Melanocyte of skin (primary cell): ENCODE measurements at places on chromosomes 1 and 21. TPM values are rescaled to one million over a fixed set of nuclear protein-coding genes. Genes with fewer than 3 reads are reported as not detected.

The TMEM35B gene
- 11.7 and 13.1 TPM in 2 replicates for total RNA-seq

The ENAH gene
- total RNA-seq = 32.7 and 66.5 TPM in 2 replicates

The ELAPOR1 gene
- total RNA-seq = under 0.01 TPM in 2 replicates

The KCNH1 gene
- 17.3 and 19.1 TPM in 2 replicates for total RNA-seq

The OR10J1 gene
- total RNA-seq = not detected in 2 replicates

The ZMPSTE24 gene
- total RNA-seq = 74.9 and 92.7 TPM in 2 replicates

The AMY1B gene
- not detected in 2 replicates for total RNA-seq

The AKR7A2 gene
- 68.9 and 86.7 TPM in 2 replicates for total RNA-seq

The GPR52 gene
- 1.0 and 1.8 TPM in 2 replicates for total RNA-seq

The CD84 gene
- total RNA-seq = not detected in 2 replicates

The ANKRD45 gene
- 0.33 TPM in 1 of 2 replicates, not detected in the other for total RNA-seq

The SCCPDH gene
- 100 and 144 TPM in 2 replicates for total RNA-seq

The NBPF6 gene
- 0.15 and 0.33 TPM in 2 replicates for total RNA-seq

The CYP4A22 gene
- total RNA-seq = not detected in 2 replicates

The CLDN17 gene
- not detected in 2 replicates for total RNA-seq

The EPHA10 gene
- not detected in 2 replicates for total RNA-seq

The OR6K6 gene
- not detected in 2 replicates for total RNA-seq

The LYPD8 gene
- 0.34 and 0.73 TPM in 2 replicates for total RNA-seq

The AIRE gene
- not detected in 2 replicates for total RNA-seq

The RIMKLA gene
- total RNA-seq = under 0.01 TPM in 2 replicates

The CAMK1G gene
- not detected in 2 replicates for total RNA-seq

The NPPB gene
- total RNA-seq = not detected in 2 replicates

The ANGPTL7 gene
- total RNA-seq = 0.15 TPM in 1 of 2 replicates, not detected in the other

The CNKSR1 gene
- total RNA-seq = 0.34 TPM in 1 of 2 replicates, not detected in the other

The TMPRSS3 gene
- not detected in 2 replicates for total RNA-seq

The AVPR1B gene
- not detected in 2 replicates for total RNA-seq

The CFAP107 gene
- total RNA-seq = not detected in 2 replicates

The LDLRAD1 gene
- not detected in 2 replicates for total RNA-seq

The DUSP12 gene
- total RNA-seq = 32.5 and 37.6 TPM in 2 replicates

The WNT9A gene
- total RNA-seq = under 0.01 TPM in 2 replicates

The RGS16 gene
- total RNA-seq = not detected in 2 replicates

The ACTL8 gene
- total RNA-seq = under 0.01 TPM in 2 replicates

The CD1C gene
- total RNA-seq = not detected in 2 replicates

The ITLN2 gene
- not detected in 2 replicates for total RNA-seq

The OLFML3 gene
- total RNA-seq = 1.4 and 3.6 TPM in 2 replicates

The PCP4L1 gene
- total RNA-seq = under 0.01 TPM in 1 of 2 replicates, not detected in the other
